ENCODE measurements at places on chromosomes 6 and 20. TPM values are rescaled to one million over a fixed set of nuclear protein-coding genes. Genes with fewer than 3 reads are reported as not detected.

The ULBP3 gene
- not detected for total RNA-seq

The ADGRG6 gene
- total RNA-seq: 4.5 TPM

The APOM gene
- total RNA-seq: 1.9 TPM

The UBE3D gene
- total RNA-seq: 0.82 TPM

The SYNDIG1 gene
- not detected for total RNA-seq

The MACROD2 gene
- total RNA-seq: 4.7 TPM

The ZBTB46 gene
- total RNA-seq: 6.9 TPM

The CFB gene
- 1.0 TPM for total RNA-seq

The SRSF3 gene
- total RNA-seq: 118 TPM

The BPIFA1 gene
- total RNA-seq: not detected

The SAMD3 gene
- not detected for total RNA-seq

The THBS2 gene
- 3.8 TPM for total RNA-seq

The ROS1 gene
- not detected for total RNA-seq

The DEFB132 gene
- not detected for total RNA-seq

The TP53TG5 gene
- total RNA-seq: not detected

The LAMA2 gene
- 52.9 TPM for total RNA-seq

The SLC25A27 gene
- 24.2 TPM for total RNA-seq

Data from gastrocnemius medialis (tissue), 4 donors.